Fibroblast of skin of abdomen (primary cell): ENCODE measurements at places on chromosomes 11 and 22.

GRCh38 chr11:131724436-131724975, 354.1 kb downstream of the NTM start:
- DNase-seq = no peak

GRCh38 chr11:90593099-90593498, 370.2 kb upstream of the CHORDC1 start:
- DNase-seq = no peak

DNA sequence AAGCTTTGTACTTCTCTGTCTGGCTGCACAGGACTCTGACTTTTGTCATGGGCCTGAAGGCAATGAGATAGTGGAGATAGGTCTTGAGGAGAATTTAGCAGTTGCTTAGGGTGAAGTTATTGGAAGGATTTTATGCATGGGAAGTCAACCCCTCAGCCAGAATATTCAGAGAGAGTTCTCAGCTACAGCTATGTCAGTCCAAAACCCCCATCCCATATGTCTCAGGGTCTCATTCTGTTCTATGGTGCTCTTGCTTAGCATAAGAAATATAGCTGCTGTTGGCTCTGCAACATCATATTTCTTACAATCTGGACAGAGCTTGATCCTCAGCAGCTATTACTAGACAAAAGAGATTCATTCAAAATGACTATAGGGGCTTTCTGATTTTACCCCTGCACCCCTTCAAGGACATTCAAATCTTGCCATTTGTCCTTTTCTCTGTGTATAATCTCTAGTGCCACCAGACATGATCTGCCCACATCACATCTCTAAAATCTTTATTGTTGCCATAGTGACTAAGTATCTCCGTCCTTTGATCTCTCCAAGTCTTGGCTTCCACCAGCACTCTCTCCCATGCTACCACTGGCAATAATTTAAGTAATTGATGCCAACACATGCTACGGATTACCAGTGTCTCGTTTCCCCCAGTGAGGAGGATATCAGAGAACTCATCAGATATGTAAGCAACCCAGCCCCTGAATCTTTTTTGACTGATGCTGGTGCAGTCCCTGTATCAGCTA, 327.1 kb upstream of the ISX start:
- DNase-seq = no peak

DNA sequence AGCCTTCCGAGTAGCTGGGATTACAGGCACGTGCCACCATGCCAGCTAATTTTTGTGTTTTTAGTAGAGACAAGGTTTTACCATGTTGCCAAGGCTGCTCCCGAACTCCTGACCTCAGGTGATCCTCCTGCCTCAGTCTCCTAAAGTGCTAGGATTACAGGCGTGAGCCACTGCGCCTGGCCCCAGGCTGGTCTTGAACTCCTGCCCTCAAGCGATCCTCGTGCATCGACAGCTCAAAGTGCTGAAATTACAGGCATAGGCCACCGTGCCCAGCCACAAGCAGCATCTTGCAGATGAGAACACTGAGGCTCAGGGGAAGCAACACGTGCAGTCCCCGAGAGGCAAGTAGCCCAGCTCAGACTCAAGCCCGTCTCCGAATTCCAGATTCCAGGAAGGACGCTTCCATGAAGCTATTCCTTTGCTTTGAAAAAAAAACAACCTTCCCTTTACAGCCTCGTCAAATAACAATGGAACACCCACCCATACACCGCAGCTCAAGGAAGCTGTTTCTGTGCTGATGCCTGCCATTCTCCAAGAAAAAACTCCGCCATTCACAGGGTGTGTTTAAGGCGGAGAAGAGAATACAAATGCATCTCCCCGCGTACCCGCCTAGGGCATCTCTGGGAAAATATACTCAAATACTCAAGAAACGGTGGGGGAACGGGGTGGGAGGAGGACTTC, 34.5 kb upstream of the PDGFB start:
- no peak for DNase-seq

GRCh38 chr11:29844701-29845379, 172.0 kb downstream of the KCNA4 start:
- DNase-seq = no peak

DNA sequence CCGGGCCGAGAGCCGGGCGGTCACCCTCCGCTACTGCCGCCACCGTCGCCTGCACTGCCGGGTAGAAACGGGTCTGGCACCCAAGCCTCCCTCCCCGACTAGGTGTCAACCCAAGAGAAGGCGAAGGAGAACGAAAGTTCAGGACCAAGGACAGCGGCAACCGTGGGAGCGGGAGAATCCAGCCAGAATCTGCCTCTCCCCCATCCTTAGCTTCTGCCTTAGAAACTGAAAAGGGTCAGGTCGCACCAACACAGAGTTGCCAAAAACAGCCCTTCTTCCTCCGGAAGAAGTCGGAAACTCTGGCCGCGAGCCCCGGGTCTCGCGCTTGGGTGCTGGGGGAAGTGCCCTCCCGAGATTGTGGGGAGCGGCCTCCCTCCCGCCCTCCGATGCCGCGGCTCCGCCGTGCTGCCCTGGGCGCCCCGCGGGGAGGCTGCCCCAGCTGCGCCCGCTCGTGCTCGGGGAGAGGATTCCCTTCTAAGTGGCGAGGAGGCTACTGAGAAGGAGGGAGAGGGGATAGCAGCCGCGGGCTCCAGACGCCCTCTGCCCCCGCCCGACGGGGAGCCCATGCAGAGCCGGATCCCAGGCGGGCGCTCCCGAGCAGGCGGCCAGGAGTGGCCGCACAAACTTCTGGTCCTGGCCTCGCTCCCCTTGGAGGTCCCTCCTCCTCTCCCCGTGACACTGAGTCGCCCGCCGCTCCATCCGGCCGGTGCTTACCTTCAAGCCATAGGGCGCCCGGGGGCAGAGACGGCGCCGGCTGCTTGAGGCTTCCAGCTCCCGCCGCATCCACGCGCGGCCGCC, 637 bp downstream of the DRD2 start:
- DNase-seq = peak; percentile 79

DNA sequence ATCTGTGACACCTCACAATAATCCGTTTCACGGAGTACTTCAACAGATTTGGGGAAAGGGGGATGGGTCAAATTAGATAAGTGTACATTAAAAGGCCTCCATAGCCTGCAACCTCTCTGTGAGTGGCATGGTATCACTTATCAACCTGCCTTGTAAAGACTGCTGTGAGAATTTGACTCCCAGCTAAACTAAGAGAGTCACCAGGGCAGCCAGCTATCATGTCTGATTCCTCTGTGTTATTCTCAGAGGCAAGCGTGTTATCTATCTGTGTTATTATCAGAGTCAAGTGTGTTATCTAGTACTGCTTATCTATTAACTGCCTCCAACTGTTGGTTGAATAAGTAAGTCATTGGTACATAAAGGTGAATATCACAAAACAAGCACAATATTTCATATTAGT, 4.1 kb upstream of the FAM83F start:
- no peak for DNase-seq

DNA sequence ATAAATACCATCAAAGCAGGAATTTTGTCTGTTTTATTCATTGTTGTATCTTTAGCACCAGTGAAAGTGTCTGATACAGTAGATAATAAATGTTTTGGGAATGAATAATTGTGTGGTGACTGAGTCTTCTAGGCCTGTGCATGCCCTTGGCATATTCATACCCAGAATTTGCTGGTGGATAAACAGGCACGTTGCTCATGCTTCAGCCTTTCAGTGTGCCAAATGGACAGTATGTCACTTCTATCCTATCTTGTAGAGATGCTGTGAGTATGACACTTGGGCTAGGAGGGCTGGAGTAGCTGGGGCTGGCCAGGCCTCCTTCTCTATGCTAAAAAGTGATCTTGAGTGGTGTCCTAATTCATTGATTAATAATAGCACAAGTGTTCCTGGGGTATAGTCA, 287.3 kb upstream of the DDI1 start:
- DNase-seq = no peak

DNA sequence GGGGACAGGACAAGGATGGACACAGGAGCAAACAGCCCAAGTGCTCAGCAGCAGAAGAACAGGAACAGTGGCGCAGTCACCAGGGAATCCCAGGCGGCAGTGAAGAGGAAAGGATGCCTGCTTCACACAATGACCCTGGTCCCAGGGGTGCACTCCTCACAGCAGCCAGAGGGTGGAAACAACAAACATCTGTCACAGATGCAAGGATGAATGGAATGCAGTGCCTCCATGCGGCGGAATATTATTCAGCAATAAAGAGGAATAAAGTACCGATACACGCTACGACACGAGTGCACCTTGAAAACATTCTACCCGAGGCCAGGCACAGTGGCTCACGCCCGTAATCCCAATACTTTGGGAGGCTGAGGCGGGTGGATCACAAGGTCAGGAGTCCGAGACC, 12.7 kb downstream of the CSNK1E start:
- no peak for DNase-seq
